Astrocyte (in vitro differentiated cells and primary cell): ENCODE measurements at places on chromosomes 4 and X.

- no peak for DNase-seq
Observed at GRCh38 chr4:134777606-134778005, 576.0 kb upstream of the PABPC4L start.

DNA sequence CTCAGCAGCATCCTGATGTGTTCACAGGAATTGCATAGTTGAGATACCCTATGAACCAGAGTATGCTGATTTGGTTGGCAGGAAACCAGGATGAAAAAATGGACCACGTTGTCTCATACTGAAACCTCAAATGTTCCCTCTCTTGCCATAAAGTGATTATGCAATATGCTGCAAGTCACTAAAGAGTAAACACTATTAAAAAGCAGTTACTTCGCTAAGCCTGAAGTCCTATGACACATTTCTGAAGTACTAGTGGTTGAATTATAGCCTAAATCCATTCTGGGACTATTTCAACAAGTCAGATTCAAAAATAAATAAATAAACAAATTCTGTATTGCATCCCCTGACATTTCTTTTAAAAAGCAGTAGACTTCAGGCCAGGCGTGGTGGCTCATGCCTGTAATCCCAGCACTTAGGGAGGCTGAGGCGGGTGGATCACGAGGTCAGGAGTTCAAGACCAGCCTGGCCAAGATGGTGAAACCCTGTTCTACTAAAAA lies 106.0 kb upstream of the NAP1L5 start:
- DNase-seq, result peak; percentile 83

- no peak for DNase-seq
Observed at GRCh38 chrX:118536204-118536603, 40.6 kb downstream of the DOCK11 start.

DNA sequence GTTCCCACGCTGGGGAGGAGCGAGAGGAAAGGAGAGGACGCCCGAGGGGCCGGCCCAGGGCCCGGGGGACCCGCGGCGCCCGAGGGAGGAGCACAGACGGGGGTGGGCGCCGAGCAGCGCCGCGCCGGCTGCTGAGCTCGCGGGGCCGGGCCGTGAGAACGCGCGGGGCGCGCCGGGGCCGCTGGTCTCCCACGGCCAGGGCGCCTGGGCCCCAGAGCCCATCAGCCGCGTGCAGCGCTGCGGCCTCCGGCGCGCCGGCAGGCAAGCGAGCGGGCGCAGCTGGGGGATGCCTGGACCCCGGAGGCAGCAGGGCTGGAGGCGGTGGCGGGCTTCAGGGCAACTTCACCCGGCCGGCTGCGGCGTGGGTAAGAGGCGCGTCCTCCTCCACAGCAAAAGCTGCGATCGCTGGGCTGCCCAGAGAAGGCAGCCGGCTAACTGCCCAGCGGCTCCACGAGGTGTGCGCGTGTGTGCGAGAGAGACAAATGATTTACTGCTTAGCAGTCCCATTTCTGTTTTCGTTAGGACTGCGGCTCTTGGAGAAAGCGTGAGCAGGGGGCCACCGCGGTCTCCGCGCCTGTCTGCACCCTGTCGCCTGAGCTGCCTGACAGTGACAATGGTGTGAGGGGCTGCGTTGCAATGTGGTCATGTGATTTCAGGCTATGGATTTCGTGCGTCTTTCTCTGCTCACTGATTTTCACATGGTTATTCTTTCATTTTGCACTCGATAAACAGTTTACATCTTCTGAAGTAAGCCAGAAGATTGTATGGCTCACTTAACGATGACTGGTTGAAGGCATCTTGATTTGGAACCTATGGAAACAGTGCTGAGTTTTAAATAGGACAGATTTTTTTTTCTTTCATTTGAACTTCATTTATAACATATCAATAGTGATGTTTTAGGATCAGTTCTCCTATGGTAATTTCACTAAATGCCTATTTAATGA lies 1.2 kb downstream of the GUCY1A1 start:
- DNase-seq, result peak; percentile 25

DNA sequence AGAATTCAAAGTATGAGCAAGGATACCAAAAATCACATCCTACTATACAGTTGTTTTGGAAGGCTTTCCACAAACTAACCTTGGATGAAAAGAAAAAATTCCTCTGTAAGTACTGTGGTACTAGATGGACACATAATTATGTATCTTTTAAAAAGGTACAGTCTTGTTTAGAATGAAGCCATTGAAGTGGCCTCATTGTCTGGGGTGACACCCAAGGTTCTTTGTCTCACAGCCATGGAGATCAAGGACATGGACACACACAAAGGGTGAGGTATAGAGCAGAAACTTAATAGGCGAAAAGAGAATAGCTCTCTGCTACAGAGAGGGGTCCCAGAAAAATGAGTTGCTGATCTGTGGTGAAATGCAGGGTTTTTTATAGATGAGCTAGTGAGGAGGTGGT lies 16.8 kb upstream of the HERC5 start:
- DNase-seq, result no peak

DNA sequence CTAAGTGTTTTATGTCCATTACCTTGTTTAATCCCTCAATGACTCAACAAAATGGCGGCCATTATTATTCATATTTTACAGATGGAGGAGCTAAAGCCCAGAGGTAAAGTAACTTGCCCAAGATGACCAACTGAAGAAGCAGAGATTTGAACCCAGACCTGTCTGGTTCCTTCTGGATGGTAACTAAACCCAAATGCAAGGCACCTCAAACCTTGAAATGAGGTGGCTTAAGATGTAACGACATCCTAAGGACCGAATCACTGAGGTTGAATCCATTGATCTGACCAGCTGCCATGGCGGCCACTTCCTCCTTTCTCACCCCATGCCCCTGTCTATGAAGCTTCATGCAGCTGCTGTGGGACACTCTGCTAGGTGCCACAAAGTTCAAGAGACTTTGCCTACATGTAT lies 932 bp downstream of the TLR10 start:
- no peak for DNase-seq

DNA sequence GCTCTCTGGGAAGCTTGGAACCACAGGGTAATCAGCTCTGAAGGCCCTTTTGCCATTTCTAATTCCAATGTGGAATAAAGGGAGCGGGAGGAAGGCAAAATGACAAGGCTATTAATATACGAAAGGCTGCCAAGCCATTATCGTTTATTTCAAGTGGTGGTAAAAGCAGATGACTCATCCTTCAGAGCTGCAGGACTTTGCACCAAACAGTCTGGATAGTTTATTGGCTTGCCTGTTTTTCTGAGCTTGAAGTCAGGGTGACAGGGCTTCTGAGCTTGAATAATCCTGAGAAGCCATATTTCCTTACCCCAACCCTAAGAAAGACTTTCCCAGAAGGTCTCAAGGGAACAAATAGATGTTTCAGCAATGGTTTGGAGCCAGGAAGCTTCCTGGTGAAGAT lies 7.7 kb upstream of the GABRE start:
- peak; percentile 91 for DNase-seq

- DNase-seq, result no peak
Observed at GRCh38 chr4:78753091-78753490, 23.1 kb upstream of the BMP2K start.

DNA sequence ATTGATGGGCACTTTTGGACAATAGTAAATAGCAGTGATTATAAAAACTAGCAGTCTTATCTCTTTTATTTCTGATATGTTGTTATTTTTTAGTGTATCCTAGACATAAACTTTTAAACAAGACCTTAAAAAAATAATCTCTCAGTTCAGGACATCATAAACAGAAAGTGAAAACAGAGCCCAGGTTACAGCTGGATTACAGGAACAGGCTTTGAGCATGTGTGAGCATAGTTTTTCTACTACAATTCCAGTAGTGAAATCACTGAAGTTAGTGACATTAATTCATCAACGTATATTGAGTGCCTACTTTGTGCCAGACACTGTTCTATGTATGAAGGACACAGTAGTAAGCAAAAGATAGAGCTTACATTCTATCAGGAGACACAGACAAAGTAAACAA lies 16.9 kb downstream of the TRIM75 start:
- no peak for DNase-seq

GRCh38 chr4:82975792-82976191 lies 34.8 kb downstream of the LIN54 start:
- peak; percentile 54 for DNase-seq

GRCh38 chrX:16160729-16161128 lies 6.6 kb upstream of the MAGEB17 start:
- DNase-seq, result peak; percentile 94

GRCh38 chr4:18248611-18249010 lies 227.1 kb upstream of the LCORL start:
- DNase-seq, result no peak

DNA sequence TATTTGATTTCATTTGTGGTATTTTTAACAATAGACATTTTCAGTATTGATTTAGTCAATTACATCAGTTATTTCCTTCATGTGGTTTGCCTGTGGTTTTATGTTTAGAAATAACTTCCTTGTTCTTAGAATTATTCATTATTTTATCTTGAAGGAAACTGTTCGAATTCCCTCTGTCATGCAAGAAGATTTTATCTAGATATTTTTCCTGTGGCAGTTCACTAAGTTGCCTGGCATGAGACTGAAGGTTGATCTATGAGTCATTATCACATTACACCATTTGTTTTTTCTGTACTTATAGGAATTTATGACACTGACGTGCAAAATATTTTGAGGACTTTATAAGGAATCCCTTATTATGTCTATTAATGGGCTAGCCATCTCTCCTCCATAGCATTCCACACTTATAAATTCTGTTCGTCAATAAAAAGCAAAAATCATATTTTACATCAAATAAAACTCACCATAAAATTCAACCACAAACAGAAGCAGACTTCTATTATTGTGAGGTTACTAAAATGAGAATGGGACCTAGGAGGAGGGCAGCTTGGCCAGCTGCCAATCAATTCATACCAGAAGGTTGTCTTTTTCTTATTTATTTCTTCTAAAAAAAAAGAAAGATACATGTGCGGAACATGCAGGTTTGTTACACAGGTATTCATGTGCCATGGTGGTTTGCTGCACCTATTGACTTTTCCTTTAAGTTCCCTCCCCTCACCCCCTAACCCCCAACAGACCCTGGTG lies 179.0 kb downstream of the KCNIP4 start:
- peak; percentile 89 for DNase-seq

GRCh38 chr4:52638717-52639116 lies 20.4 kb downstream of the USP46 start:
- DNase-seq, result no peak
